ENCODE measurements at places on chromosomes 1 and 21. TPM values are rescaled to one million over a fixed set of nuclear protein-coding genes. Genes with fewer than 3 reads are reported as not detected.

Gene LENEP
- not detected for total RNA-seq

Gene CROCC
- 49.7 TPM for total RNA-seq

Gene HSF2BP
- total RNA-seq: 0.93 TPM

Gene LYST
- total RNA-seq: 26.8 TPM

Gene ADAMTS5
- not detected for total RNA-seq

Gene FOXO6
- total RNA-seq: 1.2 TPM

Gene ACTN2
- 0.28 TPM for total RNA-seq

Gene GPATCH3
- total RNA-seq: 32.4 TPM

Gene FGR
- total RNA-seq: 3.0 TPM

Gene CACYBP
- total RNA-seq: 140 TPM

Measured in CD4-positive, alpha-beta T cell (primary cell).